ENCODE measurements at places on chromosomes 12 and 14.

DNA sequence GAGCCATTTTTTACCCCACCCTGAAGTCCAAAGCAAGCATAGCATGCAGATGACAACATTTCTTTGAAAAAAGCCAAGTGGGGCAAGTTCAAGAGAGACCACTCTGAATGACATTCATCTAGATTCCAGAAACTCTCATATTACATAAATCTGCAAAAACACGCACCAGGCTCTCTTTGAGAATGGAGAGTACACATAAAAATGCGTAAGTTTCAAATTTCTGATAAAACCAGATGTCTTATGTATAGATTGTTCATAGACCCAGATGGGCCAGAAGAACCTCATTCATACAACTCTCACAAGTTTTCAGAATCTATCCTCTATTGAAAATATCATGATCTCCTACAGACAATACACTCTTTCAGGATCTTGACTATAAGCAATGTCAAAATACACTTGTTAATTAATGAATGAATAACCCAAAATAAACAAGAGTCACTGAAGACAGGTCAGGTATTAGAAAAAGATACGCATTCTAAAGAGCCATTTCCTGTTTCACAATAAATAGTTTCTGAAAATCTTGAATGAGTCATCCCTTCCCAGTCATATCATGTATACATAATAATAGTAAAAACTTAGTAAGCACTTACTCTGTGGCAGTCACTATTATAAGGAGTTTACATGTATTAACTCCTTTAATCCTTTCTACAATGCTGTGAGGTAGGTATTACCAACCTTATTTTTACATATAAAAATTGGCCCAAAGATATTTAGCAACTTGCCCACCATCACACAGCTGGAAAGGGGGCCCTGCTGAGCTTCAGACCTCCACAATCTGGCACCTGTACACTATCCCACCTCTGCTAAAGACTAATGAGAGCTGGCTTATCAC, 72.0 kb downstream of the PPP2R5E start:
- DNase-seq = no peak

GRCh38 chr12:118637767-118638370, 261.5 kb downstream of the SUDS3 start:
- DNase-seq = no peak

DNA sequence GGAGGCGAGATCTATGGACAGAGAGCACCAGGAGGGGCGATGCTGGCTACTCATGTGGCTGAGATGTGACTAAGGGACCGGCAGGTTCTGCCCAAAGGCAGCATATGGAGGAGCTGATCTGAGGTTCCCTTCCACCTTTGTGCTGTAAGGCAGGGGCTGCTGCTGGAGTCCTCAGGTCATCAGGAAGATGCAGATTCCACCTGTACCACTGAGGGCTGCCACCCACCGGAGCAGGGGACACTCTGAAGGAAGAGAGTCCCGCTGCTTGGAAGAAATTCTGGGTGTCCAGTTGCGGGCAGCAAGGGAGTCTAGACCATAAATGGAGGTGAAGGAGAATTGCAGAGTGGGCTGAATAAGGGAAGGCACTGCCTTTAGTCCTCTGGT, 55.3 kb downstream of the PLEKHG3 start:
- DNase-seq = no peak

DNA sequence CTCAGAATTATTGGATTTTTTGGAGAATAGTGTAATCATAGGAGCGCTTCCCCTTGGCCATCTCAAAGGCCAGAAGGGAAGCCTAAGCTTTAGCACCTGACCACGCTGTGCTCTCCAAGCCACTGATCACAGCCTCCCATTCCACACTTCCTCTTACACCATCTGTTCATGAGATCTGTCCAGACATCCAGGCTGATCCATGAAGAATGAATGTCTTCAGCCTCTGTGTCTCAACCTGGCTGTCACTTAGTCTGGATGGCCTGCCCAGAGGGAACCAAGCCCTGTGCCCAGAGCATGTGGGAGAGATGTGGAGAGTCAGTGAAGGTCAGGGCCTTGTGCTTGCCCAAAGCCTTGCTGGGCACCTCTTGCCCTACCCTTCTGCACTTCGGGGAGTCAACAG, 40.5 kb downstream of the TSPAN11 start:
- DNase-seq = no peak

- no peak for DNase-seq
Observed at GRCh38 chr14:58724206-58724605, 86.4 kb downstream of the DACT1 start.

DNA sequence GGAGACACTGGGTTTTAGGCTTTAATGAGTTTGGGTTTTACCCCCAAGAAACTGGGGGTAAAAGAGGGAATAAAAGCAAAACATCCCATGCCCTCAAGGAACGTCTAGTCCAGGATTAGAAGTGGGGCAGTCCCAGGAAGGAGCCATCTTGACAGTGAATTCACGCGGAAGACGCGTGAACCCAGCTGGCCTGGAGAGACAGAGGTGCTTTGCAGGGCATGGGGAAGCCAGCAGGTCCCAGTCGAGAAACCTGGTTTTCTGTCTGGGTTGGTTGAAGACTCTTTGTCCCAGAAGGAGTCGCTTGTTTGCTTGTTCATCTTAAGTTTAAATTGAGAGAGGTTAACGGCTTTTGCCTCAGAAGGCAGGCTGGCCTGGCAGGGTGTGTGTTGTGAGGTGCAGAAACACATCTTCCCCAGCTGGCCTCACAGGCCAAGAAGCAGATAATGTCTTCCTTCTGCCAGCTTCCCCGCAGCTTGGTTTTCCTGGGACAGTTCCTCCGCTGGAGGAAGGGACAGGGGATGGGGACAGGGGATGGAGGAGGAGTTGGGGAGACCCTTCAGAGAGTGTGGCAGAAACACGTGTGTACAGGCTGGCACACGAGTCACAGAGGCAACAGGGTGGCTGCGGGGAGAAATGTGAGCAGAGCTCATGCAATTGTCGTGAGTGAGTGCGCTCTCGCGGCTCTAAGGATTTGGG, 18.5 kb upstream of the CD9 start:
- no peak for DNase-seq

DNA sequence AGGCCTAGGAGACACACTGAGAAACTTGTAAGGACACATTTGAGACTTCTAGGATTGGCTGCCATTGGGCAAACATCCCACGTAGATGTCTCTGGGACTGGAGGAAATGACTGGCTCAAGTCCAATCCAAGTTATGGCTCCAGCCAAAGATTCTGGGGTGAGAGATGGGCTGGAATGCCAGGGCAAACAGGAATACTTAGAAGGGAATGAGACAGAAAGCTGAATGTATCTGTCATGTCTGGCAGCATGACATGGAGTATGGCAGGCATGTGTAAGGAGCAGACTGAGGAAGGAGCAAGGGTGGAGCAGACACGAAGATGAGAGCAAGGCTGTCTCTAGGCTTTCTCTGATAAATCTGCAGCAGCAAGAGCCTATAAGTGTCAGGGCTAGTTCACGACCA, 209.2 kb downstream of the PHLDA1 start:
- no peak for DNase-seq

GRCh38 chr12:68483592-68484383, 126.9 kb upstream of the RAP1B start:
- no peak for DNase-seq

GRCh38 chr12:52165096-52165855, 26.5 kb downstream of the KRT80 start:
- DNase-seq = no peak

- DNase-seq = no peak
Observed at GRCh38 chr12:64995816-64996215, 125.3 kb downstream of the WIF1 start.

DNA sequence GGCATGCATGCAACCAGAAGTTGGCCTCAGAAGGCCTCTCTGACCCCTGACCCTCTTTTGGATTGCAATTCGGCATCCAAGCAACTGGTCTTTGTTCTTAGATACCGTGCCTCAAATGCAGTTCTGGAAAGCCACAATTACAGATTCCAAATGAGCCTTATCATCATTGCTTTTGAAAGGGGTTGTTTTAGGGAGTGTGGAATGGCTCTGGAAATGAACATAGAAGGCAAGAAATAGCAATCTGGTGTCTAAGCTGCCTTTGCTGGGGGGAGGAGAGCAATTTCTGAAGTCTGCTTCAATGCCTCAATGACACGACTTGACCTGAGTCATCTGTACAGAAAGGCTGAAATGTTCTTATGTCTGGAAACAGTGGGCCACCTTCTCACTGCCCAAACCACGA, 250.1 kb downstream of the NUAK1 start:
- no peak for DNase-seq
